ENCODE measurements at places on chromosomes 7 and 10.
A peak's percentile ranks its signal among the peaks of the same experiment; 100 is the strongest.

GRCh38 chr7:155369766-155370165, 72.1 kb downstream of the INSIG1 start:
- no peak for DNase-seq

DNA sequence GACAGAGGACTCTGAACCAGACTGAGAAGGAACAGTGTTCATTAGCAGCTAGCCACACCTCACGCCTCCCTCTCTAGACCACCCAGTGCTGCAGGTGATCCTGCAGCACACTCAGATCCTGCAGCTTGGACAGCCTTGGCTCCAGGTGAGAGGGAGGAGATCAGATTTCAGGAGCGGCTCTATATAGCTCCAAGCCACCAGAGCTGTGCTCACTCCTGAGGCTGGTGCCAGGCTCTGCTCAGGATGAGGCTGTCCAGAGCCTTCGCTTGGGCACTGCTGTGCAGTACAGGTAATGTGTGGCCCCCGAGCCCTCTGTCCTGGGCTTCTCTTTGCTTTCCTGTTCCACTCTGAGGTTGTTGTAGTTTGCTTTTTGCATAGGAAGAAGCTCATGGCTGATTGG, 42.4 kb downstream of the C10orf120 start:
- DNase-seq = no peak

GRCh38 chr10:94617389-94617944, 66.1 kb upstream of the CYP2C18 start:
- no peak for DNase-seq

GRCh38 chr10:119309423-119309770, 102.0 kb downstream of the GRK5 start:
- no peak for DNase-seq

DNA sequence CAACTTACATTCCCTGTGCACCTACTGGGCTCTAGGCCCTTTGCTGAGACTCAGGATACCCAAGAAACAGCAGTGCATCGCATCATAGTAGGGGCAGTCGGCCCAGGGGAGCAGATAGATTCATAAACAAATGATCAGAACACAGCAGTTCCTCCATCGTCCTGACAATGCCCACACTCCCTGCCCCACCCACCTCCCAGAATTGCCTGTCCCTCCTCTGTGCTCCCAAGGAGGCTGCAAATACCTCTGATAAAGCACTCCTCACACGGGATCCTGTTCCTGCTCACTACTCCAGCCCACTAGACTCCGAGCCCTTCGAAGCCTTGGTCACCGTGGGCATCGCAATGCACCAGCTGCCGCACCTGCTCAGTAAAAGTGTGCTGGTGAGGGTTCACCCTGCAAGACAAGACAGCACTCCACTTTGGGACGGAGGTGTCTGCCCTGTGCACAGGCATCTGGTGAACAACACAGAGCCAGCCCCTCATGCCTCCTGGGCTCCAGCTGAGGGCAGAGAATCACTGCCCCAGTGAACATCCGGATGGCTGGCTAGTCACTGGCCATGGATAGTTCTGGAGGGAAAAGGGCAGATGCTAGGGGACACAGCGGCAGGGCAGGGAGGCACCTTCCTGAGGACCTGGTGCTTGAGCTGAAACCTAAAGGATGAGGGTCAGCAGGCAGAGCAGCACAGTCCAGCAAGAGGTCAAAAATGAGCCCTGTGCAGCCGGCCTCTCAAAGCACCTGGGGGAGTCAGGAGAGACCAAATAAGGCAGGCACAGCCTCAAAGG, 60.7 kb downstream of the TNS3 start:
- DNase-seq = no peak

DNA sequence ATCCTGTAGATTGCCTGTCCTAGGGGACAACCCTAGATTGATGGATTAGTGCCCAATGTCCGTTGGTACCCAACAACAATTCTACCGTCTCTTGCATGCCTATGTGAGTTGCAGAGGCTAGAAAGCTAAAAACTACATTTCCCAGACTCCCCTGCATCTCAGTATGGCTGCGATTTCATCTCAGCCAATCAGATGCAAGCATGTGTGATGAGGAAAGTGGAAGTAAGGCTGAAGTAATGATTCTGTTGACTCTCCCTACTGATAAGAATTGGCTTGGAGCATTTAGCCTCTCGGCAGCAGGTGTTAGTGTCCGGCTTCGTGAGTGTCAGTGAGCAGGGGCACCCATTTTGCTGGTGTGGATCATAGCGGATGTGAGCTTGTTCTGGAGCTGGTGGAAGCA, 171.9 kb downstream of the FGFR2 start:
- peak; percentile 4 for DNase-seq

- DNase-seq = peak; percentile 70
Observed at GRCh38 chr10:70405037-70405824, 1.3 kb downstream of the EIF4EBP2 start.

DNA sequence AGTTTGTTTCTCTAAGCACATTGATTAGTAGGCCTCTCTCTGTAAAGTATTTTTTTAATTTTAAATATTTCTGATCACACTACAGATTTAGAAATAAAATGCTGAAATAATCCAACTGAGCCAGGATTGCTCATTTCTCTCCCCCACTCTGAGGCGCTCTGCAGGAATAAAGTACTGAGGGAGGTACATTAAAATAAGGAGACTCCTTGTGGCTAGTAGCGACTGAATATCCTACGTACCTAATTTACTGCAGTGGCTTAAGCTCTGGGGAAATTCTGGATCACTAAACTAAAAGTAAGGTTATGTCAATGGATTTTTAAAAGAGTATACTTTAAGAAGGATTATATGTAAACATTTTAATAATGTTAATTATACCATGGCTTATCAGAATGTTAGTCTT, 75.2 kb downstream of the RTKN2 start:
- DNase-seq = no peak

DNA sequence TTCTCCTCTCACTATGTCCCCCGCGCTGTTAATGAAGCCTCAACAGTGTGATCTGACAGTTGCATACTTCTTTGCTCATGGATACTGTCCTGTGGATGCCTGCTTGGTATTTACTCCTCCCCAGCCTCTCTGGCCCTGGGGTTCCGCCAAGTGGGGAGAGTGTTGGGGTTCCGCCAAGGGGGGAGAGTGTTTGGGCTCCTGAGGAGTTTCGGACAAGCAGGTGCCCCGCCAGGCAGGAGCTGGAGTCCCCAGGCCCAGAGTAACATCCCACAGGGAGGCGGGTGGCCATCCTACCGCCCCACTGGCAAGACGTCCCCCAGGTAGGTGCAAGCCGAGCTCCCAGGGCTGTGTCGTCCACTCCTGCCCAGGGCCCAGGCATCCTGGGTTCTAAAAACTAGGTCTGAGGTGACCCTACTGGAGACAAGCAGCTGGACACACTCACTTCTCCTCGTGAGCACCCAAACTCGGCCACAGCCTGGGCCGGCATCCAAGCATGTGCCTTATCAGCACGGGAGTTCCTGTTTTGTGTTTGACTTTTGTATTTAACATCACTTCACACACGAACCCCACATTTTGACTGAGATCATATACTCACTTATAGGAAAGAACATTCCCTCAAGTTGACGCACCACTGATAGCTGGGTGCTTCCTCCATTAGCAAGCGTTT, 34.2 kb downstream of the CAMK2B start:
- no peak for DNase-seq

DNA sequence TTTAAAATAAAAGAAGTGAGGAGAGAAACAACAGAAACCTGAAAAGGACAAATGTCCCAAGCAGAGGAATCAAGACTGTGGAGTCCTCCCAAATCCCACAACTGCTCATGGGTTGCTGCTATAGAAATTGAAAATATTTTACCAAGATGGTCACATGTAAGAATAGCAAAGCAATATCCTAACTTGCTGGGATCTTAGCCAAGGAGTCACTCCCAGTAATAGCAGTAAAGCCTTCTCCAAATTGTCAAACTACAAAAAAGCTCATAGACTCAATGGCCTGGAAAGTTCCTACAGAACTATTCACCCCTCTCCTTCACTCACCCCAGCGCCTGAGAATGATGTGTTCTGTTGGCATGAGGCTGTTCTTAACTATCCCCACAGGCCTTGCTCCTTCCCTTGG, 186.5 kb downstream of the ELMO1 start:
- no peak for DNase-seq

GRCh38 chr7:25727446-25727845, 424.6 kb upstream of the NFE2L3 start:
- DNase-seq = no peak

DNA sequence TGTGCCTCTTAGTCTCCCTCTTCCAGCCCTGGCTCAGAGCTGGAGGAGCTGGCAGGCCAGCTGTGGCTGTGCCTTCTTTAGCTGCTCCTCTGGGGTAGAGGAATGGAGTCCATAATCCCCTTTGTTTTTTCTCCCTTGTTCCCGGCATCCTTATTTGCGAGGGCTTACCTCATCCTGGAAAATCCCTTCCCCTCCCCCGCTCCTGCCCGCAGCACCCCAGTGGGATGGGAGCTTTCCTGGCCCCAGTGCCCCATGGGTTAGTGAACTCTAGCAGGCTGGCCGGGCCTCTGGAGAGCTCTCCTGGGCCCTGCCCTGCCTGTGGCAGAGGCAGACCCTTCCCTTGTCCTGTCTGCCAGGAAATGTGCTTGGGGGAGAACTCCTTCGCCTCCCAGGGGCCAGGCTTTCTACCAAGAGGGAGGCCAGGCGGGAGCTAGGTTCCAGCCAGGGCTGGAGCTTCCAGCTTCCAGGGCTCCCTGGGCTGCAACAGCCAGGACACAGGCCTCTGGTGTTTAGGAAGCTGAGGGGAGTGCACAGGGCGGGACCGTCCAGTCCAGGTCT, 16.5 kb upstream of the TRIM8 start:
- DNase-seq = no peak

DNA sequence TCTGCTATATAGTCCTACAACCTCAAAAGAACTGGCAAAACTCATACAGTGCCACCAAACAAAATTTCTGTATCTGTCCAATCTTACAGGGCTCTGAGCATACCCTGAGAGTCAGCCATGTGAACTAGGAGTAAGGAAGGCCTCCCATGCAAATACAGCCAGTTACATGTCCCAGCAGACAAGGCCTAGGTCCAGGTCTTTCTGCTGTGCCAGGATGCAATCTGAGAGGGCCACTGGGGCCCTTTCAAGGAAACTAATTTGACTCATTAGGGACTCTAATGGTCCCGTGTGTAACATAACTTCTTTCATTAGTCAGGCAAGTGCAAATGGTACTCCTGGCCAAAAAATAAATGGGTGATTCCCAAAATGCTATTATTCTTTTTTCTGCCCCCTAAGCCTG, 17.9 kb upstream of the HIBADH start:
- no peak for DNase-seq

- peak; percentile 30 for DNase-seq
Observed at GRCh38 chr7:23346316-23346715, 47.2 kb downstream of the MALSU1 start.

GRCh38 chr10:126137562-126138221, 241.3 kb downstream of the FANK1 start:
- no peak for DNase-seq

DNA sequence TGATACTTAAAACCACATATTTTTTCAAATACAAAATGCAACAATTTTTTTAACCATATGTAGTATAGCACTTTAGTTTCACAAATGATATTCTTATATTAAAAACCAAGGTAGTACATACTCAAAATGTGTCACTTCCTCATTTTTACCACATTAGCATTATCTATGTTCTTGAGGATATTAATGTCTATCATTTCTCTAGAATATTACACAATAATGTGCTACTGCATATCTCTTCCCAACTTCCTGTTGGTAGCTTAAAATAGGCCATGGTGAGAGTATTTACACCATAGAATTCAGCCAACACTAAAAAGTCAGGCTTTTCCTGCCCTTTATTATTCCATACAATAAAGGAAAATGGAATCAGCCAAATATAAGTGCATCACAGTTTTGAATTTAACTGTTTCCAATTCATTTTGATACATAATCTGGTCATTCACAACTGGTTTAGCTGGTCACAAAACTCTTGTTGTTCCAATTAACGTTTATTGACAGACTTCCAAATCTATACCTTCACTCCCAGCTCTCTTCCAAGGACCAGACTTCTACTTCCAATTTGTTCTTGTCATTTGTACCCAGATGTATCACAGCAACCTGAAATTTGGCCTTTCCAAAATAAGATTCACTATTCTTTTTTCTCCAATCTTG, 20.0 kb upstream of the LRRC17 start:
- no peak for DNase-seq

- no peak for DNase-seq
Observed at GRCh38 chr7:79730971-79731370, 277.5 kb upstream of the MAGI2 start.

DNA sequence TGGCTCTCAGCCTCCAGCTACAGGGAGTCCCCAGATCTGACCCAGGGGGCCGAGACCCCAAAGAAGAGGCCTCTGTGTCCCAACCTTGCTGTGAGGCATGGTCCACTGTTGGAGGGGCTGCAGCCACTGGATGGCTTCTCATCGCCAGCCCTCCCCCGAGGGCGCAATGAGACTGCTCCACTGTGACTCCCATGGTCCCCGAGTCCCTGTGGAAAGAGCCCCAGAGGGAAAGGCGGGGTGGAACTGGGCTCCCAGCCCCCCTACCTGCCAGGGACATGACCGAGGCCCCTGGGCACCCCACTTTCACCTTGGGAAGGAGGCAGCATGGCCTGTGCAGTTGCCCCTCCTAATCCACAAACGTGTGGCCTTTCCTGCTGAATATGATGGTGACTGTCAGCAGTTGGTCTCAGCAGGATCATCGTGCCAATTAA, 33.5 kb upstream of the RET start:
- DNase-seq = no peak

- DNase-seq = no peak
Observed at GRCh38 chr7:47826754-47827153, 121.5 kb downstream of the PKD1L1 start.

GRCh38 chr7:44177570-44178131, 11.6 kb downstream of the GCK start:
- no peak for DNase-seq

GRCh38 chr7:87935384-87935706, 1.3 kb downstream of the ADAM22 start:
- no peak for DNase-seq

DNA sequence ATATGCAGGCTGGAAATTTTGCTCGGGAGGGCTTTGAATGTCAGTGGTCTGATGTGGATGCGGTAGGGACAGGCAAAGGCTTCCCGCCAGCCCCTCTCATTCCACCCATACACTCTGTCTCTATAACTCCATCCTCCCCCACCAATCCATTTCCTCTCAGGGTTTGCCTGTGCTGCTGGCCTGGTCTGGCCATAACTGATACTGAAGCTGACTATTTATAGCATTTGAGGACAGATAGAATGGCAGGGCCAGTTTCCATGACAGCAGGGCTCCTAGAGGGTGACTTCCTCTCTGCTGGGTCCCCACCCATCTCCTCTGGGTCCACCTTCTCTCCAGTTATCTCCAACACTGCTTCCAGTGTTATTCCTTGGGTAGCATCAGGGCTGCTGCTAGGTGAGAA, 6.6 kb upstream of the PDLIM1 start:
- DNase-seq = no peak

DNA sequence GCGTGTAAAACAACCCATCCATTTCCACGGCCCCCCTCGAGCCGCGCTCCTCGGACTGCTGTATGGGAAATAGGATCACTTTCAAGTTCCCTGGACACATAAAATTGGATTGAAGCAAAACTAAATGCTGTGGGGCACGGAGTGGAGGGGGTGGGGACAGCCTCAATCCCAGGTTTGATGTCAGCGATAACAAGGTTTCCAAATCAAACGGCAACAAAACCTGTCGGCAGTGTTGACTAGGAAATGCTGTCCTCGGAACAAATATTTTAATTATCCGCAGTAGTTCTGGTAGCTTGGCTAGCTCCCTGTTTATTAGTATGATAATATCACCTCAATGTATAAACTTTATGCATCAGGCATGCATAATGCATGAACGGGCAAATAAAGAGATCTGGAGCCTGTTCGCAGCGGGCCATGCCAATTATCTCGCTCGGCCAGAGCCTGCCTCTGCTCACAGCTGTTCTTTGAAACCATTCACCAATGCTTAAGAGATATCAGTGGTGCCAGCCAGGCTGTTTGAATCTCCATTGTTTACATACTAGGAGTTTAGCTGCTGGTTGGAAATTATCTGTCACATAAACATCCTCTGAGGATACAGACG, 161.1 kb downstream of the PAXIP1 start:
- DNase-seq = no peak

Measured in activated CD4-positive, alpha-beta T cell treated with anti-CD3 and anti-CD28 coated beads, Interleukin-2, Interleukin-6, amounts not matched to agents 100 ng/mL and 50 ng/mL, durations not matched to agents 16 hours and 8 hours (primary cell).